Ascending aorta (tissue), 2 donors: ENCODE measurements at places on chromosomes 12 and 14. TPM values are rescaled to one million over a fixed set of nuclear protein-coding genes. Genes with fewer than 3 reads are reported as not detected.

The CCDC196 gene
- not detected for total RNA-seq

The ARID4A gene
- 18.2 TPM for total RNA-seq

The MSRB3 gene
- 79.4 TPM for total RNA-seq

The GNG2 gene
- total RNA-seq = 11.4 TPM

The ENDOU gene
- not detected for total RNA-seq

The NXPH4 gene
- not detected for total RNA-seq

The LRCOL1 gene
- total RNA-seq = not detected

The FSCB gene
- total RNA-seq = not detected

The TAS2R8 gene
- not detected for total RNA-seq

DNA sequence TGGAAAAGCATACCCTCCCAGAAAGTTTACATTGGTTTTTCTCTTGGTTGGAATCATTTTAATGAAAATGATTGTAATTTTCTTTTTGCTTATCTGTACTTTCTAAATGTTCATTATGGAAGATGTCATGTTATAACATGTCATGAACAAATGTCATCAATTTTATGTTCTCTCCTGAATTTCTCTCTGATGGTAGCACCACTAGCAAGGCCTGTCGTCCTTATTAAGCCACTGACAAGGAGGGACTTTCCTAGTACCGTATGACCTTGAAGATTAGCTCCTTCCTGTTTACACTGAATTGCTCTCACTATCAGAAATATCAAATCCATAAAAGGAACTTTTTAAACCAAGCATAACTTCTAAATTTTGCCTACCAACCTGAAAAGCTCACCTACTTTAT is 99.0 kb downstream of the ESR2 start:
- no peak for DNase-seq

GRCh38 chr14:73794146-73794545 is 57.5 kb upstream of the PTGR2 start:
- no peak for DNase-seq

DNA sequence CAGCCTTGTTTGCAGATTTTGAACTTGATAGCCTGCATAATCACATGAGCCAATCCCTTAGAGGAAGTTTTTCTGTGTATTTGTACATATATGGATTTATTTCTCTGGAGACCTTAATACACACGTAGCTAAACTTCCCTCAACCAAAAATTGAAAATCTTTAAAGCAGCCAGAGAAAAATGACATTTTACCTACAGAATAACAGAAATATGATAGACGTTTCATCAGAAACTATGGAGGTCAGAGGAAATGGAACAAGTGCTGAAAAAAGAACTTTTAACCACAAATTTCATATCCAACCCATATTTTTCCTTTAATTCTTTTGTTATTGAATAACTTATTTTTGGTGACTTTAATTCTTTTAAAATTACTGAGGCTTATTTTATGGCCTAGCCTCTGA is 177.7 kb downstream of the CCDC91 start:
- no peak for DNase-seq

DNA sequence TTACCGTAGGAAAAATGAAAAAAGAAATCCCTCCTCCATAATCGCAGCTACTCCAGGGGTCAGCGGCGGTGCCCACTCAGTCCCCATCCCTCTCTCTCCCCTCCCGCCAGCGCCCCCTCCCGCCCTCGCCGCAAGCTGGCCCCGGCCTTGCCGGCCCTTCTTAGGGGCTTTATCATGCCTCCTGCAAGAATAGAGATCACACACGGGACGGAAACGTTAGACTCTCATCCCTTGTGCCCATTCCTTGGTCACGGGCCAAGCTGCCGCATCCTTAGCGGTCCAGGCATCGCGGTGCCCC is 692 bp upstream of the COX14 start:
- DNase-seq = no peak

DNA sequence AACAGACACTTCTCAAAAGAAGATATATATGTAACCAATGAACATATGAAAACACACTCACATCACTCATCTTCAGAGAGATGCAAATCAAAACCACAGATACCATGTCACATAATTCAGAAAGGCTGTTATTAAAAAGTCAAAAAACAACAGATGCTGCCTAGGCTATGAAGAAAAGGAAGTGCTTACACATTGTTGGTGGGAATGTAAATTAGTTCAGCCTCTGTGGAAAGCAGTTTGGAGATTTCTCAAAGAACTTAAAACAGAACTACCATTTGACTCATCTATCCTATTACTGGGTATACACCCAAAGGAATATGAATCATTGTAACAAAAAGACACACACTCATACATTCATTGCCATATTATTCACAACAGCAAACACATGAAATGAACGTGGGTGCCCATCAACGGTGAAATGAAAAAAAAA is 35.1 kb downstream of the EIF2S3B start:
- no peak for DNase-seq

GRCh38 chr12:23361971-23362370 is 587.5 kb downstream of the SOX5 start:
- DNase-seq = no peak

- DNase-seq = peak; percentile 77
Measured at GRCh38 chr12:110281549-110282299, 677 bp downstream of the ATP2A2 start.

DNA sequence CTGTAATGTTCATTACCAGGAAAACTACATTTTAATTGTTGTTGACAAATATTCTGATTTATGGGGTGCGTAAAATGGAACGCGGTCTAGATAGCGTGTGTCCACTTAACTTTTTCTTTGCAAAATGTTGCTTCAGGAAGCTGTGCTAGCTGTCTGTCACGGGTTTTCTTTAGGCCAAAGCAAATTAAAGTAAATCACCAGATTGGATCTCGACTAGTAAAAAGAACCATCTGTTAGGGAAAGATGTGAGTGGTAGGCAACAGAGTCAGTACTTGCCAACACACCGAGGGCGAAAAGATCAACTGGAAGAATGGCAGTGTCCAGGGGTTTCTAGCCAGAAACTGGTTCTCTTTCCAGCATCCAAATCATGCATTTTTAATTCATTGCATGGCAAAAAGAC is 404.9 kb upstream of the TMPO start:
- no peak for DNase-seq

DNA sequence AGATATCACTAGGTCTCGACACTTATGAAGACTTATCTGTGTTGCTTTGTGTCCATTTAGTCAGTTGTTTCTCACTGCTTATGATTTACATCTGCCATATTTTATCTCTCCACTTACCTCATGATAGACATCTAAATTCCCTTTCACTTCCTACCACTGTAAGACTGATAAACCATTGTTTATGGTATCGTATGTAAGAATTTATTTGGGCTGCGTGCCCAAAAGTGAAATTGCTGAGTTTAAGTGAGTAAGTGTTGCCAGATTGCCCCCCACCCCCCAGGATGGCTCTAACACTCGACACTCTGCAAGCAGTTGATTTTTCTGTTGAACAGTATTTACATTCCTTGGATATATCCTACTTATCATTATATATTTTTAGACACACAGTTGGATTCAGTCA is 69.9 kb upstream of the MON2 start:
- DNase-seq = no peak

- peak; percentile 93 for DNase-seq
Measured at GRCh38 chr12:20212658-20213555, 155.4 kb upstream of the PDE3A start.

DNA sequence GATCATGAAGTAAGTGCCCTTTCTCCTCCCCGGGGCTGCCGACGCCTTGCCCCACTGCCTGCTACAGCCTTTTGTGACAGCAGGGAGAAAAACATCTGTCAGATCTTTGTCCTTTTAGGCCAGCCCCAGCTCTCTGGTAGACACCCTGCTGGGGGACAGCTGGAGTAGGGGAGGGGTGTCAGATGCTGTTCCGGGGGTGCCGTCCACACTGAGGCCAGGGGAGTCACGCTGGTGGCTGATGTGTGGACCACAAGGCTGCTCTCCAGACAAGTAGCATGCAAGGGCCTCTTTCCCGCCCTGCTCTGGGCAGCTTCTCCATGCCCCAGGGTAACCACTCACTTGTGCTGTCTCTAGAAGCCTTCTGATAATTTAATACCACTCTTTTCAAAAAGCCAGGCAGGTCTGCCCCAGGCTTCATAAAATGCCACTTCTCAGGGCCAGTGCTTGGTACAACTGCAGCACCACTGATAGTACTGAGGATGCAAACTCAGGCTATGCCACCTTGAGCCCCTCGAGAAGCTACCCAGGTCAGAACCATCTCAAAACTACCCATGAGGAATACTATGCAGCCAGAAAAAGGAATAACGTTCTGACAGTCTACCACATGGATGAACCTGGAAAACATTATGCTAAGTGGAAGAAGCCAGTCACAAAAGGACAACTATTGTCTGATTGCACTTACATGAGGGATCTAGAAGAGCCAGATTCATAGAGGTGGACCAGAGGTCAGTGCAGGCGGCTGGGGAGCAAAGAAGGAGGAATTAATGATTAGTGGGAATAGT is 66.0 kb upstream of the RIN3 start:
- no peak for DNase-seq

DNA sequence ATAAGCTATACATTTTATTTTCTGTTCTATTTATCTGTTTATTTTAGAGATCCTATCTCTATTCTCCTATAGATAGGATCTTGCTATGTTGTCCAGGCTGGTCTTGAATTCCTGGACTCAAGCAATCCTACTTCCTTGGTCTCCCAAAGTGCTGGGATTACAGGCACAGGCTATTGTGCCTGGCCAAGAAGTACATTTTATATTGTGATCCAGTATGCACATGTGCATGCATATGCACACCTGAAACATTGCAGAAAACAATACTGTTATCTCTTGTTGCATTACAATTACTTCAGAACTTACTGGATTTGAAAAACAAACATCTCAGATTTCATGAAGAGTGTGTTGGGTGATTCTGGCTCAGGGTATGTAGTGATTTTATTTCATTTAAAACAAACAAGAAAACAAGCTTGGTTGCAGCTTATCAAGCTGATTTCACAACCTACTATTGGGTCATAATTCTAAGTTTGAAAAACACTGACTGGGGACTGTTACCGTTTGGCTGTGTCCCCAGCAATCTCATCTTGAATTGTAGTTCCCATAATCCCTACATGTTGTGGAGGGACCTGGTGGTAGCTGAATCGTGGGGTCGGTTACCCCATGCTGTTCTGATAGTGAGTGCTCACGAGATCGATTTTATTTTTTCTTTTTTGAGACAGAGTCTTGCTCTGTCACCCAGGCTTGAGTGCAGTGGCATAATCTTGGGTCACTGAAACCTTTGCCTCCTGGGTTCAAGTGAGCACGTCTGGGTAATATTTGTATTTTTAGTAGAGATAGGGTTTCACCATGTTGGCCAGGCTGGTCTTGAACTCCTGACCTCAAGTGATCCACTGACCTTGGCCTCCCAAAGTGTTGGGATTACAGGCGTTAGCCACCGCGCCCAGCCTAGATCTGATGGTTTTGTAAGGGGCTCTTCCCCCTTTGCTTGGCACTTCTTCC is 31.3 kb downstream of the ERC1 start:
- DNase-seq = no peak

DNA sequence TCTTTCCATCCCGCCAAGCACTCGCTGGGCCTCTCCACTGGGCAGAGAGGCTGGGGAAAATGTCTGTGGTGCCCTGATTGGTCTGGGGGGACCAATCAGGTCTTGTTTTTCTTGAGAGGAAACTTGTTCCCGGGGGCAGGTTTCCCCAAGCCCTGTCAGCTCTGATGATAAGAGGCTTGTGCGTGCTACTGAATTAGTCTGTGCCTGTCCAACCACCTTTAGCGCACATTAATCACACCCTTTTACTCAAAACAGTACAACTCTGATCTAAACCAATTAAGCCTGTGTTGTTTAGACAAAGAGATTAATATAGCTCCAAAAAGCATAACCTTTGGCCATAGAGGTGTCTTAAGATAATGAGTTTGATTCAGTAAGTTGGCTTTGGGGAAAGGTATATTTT is 580.4 kb downstream of the VRK1 start:
- DNase-seq = no peak

GRCh38 chr12:102300824-102301461 is 103.3 kb upstream of the PMCH start:
- no peak for DNase-seq

- DNase-seq = no peak
Measured at GRCh38 chr14:78164226-78164853, 5.8 kb upstream of the NRXN3 start.

- DNase-seq = no peak
Measured at GRCh38 chr12:120651821-120652220, 11.4 kb downstream of the CABP1 start.

DNA sequence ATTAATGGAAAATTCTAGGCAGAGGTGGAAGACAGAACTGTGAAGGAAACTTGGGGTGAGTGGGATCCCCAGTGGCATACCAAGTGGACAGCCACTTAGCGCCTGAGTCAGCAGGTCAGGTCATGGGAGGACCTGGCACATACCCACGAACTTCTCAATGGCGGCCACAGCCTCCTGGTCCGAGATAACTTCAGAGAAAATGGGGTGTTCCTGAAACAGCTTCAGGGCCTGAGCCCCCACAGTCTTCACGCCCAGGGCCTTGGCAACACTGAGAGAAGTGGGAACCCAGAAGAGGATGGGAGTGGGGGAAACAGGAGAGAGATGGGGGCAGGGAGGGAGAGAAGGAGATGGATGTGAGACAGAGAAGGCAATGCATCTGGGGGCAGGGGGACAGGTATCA is 9.9 kb downstream of the SDS start:
- DNase-seq = no peak

GRCh38 chr12:109695961-109696461 is 17.6 kb upstream of the FAM222A start:
- DNase-seq = no peak

GRCh38 chr14:79949906-79950305 is 261.4 kb downstream of the DIO2 start:
- no peak for DNase-seq

GRCh38 chr14:100298551-100299237 is 7.5 kb downstream of the SLC25A29 start:
- no peak for DNase-seq

- DNase-seq = no peak
Measured at GRCh38 chr12:92769124-92769901, 66.5 kb downstream of the PLEKHG7 start.

DNA sequence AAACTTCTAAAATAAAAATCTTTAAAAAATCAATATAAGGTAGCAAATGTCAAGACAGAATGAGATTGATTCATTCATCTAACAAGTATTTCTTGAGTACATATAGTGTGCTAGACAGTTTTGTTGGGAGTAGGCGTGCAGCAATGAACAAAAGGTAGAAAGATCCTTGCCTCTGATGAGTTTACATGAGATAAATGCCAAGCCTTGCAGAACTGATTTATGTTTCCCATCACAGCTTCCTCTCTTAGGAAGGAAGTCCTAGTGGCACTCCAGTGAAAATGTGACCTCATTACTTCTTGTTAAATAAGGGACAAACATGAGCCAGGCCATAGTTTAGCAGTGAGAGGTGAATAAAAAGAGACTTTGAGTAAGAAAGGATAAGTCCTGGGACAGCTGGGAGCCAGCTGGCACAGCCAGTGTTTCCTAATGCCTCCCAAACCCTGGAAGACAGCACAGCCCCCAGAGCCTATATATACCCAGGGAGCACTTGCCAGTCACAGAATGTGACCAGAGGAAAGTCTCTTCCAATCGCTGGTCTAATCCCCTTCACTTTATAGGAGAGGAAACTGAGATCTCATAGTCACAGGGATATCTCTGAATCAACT is 4.7 kb upstream of the COCH start:
- DNase-seq = no peak

- DNase-seq = no peak
Measured at GRCh38 chr12:76505050-76505449, 54.5 kb downstream of the OSBPL8 start.

GRCh38 chr14:98908050-98908449 is 363.9 kb downstream of the BCL11B start:
- DNase-seq = no peak

- DNase-seq = no peak
Measured at GRCh38 chr14:102867826-102868580, 54.5 kb upstream of the AMN start.

- DNase-seq = no peak
Measured at GRCh38 chr14:63988579-63988978, 135.8 kb downstream of the SYNE2 start.

GRCh38 chr12:40375076-40375475 is 150.3 kb downstream of the LRRK2 start:
- DNase-seq = no peak
